A172 (cell line): ENCODE measurements at places on chromosomes 12 and 14. TPM values are rescaled to one million over a fixed set of nuclear protein-coding genes. Genes with fewer than 3 reads are reported as not detected.

DNA sequence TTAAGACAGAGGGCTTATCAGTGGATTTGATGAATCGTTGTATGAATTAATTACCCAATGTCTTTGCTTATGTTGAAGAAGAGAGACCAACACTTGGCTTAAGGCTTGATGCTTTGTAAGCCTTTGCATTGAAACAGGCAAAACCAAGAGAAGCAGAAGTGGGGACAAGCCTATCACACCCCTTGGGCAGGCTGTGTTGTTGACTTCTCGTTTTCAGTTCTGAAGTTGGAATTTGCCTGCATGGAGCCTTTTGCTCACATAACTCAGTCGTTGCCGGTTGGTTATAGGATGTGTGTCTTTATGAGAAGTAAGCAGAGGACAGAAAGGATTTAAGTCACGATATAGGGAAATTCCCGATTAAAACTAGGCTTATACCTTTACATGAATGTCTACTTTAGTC is 94.7 kb downstream of the CCDC92 start:
- DNase-seq = no peak

GRCh38 chr14:24071144-24071697 is at the start of gene CPNE6:
Gene CPNE6 (plus strand): TSS chr14:24071562. CDS start chr14:24072937, 1,375 bp downstream.
- no peak for DNase-seq

DNA sequence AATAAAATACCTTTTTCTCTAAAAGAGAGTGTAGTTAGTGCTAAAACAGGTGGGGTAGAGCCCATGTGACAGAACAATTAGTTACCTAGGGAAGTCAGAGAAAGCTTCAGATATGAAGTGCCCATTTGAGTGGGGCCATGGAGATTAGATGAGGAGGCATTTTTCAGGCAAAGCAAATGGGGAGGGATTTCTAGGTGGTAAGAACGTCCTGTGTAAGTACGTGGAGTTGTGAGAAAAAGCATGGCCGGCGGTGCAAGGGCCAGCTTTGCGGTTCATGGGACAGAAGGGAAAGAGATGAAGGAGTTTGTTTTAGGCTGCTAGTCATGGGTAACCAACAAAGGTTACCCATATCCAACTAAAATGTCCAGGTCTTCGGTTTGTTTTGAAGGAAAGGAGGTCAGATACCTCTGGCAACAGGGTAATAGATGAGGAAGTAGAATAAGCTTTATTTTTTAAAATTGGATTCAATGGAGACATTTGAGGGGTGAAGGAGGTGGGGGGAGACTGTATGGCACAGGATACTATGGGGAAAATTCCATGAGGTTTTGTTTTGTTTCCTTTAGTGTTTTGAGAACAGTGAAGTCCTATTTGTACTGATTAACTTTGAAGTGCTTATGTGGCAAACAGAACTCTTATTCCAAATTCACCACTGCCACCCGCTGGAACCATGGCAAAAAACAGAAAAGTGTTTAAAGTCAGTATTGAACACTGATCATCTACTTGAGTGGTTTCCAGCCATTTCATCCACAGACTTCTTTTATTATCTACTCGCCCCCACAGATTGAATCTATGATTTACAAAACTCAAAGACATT is 10.0 kb upstream of the SNRPF start:
- DNase-seq = no peak

- no peak for DNase-seq
These were observed 242.1 kb downstream of the ADGRD1 start for GRCh38 chr12:131195796-131196195.

DNA sequence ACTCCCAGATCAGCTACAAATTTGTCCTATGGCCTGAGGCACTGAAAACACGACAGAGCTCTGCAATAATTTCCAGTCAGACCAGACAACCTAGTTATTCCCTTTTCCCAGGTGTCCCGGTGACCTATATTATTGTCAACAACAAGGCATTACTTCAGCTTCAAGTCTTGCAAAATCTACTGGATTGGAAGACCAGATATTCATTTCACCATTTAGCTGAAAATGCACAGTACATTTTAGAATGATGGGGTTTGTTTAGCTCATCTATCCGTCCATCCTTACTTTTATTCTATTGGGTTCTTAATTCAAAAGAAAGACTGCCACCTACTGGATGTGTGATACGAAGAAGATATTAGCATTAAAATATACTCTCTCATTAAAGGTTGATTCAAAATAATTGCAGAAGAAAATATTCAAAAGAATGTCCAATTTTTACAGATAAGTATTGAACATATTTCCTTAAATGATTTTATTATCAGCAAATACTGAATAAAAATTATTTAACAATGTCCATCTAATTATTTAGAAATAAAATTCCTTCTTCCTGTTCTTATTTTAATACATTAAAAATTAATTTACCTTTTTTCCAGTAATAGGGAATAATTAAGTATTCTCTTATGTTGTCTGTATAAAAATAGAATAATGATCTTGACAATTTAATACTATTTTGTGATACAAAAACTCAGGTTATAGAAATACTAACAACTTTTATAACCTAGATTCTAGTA is 244.9 kb upstream of the LRIG3 start:
- DNase-seq = peak; percentile 29

- DNase-seq = no peak
These were observed 230.5 kb downstream of the PCNX1 start for GRCh38 chr14:71137536-71138447.

Gene SRRM4
- not detected in 2 replicates for total RNA-seq

Gene HAL
- total RNA-seq = not detected in 2 replicates

- peak; percentile 9 for DNase-seq
These were observed 28.0 kb downstream of the CEP290 start for GRCh38 chr12:88113871-88114270.

Gene GPRC5D
- not detected in 2 replicates for total RNA-seq

Gene IGF1
- total RNA-seq = 0.02 TPM in 1 of 2 replicates, not detected in the other

Gene ANO4
- total RNA-seq = 0.17 TPM in 1 of 2 replicates, not detected in the other

GRCh38 chr12:33588725-33589405 is 149.2 kb upstream of the SYT10 start:
- no peak for DNase-seq

Gene C12orf56
- 0.41 TPM in 1 of 2 replicates, not detected in the other for total RNA-seq

Gene MYL2
- total RNA-seq = 1.1 and 1.4 TPM in 2 replicates

DNA sequence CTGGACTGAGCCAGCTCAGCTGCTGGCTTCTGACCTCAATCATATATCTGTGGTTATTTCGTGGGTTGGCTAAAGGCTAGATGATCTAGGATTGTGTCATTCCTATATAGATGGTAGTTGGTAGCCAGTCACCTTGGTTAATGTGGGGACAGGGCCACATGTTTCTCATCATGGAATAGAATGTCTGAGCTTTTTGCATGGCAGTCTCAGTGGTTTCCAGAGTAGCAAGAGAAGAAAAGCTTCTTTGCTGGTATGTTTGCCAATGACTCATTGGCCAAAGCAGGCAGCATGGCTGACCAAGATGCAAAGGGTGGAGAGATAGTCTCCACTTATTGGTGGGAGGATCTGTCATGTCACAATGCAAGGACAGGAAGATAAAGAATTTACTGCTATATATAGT is 746.4 kb upstream of the FLRT2 start:
- DNase-seq = no peak

GRCh38 chr12:115962216-115962615 is 315.3 kb downstream of the MED13L start:
- no peak for DNase-seq

DNA sequence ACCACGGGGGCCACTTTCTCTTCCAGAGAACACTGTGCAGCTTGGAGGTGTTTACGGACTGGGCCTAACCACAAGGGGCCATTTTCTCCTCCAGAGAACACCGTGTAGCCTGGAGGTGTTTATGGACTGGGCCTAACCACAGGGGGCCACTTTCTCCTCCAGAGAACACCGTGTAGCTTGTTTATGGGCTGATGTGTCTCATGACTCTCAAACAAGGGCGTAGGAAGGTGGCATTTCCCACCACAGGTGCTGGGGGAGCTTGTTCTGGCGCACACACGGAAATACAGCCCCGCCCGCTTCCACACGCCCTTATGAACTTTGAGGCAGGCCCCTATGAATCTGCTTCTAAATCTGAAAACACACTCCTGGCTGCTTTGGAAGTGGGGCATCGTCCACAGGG is 174.6 kb upstream of the SFSWAP start:
- DNase-seq = no peak

DNA sequence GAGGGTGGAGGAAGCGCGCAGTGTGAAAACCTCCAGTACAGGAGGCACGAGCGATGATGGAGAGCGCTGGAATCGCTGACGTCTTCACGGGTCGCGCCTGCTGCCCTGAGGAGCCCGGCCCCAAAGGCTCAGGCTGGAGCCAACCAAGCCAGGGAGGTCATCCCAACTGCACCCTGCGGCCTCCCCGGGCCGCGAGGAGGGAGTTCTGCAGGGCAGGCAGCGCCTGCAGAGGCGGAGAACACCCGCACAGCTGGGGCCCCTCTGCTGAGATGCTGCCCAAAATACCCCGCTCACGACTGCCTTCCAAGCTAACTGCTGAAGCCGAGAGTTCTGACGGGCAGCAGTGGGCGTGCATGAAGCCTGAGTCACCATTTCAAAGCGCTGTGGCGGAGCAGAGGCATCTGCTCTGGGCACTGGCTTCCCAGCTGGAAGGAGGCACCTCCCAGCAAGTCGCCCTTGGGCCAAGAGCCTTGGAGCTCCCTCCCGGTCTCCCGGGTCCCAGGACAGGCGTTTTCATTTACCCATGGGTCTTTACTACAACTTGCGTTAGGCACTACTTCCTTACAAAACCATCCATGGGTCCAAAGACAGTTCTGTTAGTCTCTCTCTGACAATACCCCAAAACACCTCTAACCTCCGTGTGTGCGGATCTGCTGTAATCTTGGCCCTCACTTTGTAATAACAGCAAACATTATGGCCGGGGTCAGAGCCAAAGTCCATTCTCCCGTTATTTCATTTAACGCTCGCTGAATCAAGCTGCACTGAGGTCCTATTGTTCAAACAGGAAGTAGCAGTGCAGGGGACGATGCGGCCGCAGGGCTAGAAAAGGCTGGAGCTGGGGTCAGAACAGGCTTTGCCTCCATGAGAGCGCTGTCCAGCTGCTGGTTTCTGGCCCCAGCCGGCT is 60.1 kb upstream of the RIMBP2 start:
- DNase-seq = peak; percentile 78

Gene KRT75
- total RNA-seq = 0.07 TPM in 1 of 2 replicates, not detected in the other

DNA sequence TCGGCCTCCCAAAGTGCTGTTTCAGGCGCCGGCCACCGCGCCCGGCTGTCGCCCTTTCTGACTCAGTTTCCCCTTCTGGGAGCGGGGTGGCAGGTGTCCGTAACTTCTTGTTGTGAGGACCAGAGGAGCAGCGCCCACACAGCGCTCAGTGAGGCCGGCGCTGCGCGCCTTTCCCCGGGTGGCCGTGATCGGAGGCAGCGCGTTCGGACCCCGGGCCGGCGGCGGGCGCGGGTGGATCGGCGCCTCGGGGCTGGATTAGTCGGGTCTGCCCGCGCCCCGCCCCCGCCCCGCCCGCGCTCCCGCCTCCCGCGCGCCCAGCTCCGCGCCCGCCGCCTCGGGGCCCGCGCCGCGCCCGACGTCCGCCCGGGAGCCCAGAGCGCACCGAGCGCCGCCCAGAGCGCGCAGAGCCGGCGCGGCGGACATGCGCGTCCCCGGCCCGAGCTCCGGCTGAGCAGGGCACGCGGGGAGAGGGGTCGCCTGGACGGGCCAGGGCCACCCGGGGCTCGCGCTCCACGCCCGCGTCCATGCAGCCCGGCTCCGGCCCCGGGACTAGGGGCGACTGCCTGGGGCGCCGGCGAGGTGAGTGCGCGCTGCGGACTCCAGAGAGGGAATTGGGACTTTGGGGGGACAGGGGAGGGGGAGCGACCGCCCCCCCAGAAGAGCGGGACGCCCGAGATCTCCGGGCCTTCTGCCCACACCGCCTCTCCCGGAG is 50.6 kb downstream of the LRCOL1 start:
- peak; percentile 16 for DNase-seq

Gene CD163L1
- total RNA-seq = 1.7 and 8.8 TPM in 2 replicates

Gene HVCN1
- 0.14 and 0.95 TPM in 2 replicates for total RNA-seq

Gene TEX22
- 0.17 TPM in 1 of 2 replicates, not detected in the other for total RNA-seq

Gene PRDM4
- total RNA-seq = 25.2 and 34.0 TPM in 2 replicates

Gene SLCO1B1
- 0.14 and 0.81 TPM in 2 replicates for total RNA-seq

GRCh38 chr14:80587096-80587724 is 354.3 kb downstream of the CEP128 start:
- peak; percentile 39 for DNase-seq

DNA sequence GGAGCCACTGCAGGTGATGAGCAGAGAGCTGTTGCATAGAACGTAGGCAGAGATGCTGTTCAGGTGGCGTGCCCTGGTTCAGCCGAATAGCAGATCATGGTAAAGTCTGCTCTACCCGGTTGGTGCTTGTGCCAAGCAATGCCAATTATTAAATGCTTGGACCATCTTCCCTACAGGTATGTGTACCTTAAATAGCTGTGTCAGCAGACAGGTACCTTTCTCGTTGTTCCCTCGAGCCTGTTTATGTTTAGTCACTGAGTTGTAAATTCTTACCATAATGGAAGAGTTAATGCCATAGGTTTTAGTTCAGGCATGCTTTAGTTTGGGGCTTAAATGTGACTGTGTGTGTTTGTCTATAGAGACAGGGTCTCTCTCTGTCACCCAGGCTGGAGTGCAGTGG is 112.5 kb upstream of the CPM start:
- no peak for DNase-seq

Gene GPD1
- 0.29 and 3.8 TPM in 2 replicates for total RNA-seq

DNA sequence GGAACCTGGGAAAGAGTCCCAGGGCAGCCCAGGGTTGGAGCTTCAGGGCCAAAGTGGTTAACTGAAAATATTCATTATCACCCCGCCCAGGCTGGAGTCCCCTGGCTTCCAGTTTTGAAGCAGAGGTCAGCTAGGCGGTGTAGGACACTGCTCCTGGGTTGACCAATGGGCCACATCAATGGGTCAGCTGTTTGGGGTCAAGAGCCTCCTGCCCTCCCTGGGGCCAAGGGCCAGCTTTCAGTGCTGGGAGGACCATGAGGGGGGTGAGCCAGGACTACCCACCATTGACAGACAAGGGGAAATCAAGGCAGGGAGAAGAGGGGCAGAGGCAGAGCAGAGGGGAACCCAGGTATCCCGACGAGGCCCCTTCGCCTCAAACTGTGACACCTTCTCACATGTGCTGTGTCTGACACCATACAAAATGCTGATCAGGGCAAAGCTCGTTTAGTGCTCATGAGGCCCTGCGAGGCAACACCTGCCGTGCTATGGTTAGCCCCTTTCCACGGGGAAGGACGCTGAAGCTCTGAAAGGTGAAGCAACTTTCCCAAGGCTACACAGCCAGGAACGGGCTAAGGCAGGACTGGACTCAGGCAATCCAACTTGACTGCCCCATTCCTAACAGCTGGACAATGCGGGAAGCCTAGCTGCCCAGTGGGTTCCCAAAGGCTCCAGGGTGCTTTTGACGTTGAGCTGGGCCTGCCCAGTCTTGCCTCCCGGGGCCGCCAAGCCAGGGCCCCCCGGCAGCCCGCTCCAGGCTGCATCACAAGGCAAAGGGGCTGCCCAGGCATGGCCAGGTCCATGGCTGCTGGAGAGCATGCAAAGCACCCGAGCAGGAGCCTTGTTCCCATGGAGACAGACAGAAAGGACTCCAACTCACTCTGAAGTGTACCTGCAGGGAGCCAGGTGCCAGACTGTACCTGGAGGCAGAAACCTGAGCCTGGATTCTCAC is 2.0 kb downstream of the SYNE3 start:
- no peak for DNase-seq

- peak; percentile 69 for DNase-seq
These were observed 63.3 kb downstream of the RASSF3 start for GRCh38 chr12:64673490-64674169.

Gene SPRYD3
- total RNA-seq = 15.2 and 19.6 TPM in 2 replicates
